Right forelimb (tissue), 1 donor: ENCODE measurements at places on chromosomes 6 and 20.

GRCh38 chr20:46701986-46702385 lies 7.5 kb upstream of the SLC2A10 start:
- DNase-seq, result no peak

DNA sequence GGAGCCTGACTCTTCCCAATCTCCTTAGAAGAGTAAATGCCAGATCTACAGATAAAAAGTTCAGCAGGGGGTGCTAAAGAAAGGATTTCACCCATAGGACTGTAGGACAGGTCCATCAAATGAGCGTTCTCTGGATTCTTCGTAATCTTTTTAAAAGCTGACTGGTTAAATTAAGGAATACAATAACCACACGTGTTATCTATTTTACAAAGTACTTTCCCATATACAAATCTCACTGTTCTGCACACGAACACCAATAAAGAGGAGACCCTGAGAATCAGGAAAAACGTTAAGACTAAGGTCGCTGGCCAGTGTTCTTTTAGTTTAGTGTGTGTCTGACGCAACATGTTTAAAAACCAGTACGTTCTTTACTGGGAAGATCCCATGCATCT lies 542 bp downstream of the TUBE1 start:
- no peak for DNase-seq

DNA sequence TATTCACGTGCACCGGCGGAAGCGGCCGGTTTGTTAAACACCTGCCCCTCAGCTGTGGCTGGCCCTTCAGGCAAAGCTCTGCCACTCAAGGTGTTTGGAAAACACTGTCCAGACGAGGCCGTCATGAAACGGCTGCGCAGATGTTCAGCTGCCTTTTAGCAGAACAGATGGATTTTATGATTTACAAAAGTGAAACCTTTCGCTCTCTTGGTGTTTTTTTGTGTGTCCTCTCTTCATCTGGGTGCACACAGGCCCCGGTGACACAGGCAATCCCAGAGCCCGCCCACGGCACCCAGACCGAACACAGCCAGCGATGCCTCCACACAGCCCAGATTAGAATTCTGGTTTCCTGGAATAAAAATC lies 397.0 kb downstream of the SMOC2 start:
- no peak for DNase-seq

DNA sequence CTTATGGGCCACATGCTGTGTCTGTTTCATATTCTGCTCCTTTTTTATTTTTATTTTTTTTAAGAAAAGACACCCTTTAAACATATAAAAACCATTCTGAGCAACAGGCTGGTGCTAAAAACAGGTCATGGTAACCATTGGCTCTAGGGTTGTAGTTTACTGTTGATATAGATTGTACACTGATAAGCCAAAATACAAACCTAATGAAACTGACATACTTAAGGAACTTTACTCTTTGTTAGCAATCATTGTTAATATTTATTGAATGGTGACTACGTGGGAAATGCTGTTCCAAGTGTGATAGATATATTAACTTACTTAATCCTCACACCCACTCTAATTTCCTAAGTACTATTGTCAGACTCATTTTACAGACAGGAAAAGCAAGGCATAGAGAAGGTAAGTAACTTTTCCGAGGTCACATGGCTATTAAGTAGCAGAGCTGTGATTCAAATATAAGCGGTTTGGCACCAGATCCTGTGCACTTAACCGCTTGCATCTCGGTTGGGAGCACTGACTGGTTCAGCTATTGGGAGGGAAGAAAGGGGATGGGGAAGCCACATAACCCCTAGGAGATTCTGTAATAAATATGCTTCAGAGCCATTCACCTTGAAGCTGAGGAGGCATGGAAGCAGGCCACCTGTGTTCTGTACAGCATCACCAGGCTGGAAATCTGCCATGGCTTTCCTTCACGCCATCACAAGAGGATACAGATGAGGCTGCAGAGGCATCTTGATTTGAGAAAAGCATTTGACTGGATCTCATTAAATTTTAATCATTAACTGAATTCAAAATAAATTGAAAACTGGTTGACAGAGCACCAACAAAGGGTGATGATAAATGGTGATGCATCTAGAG lies 4.9 kb downstream of the TRAF3IP2 start:
- DNase-seq, result no peak

- DNase-seq, result no peak
These were observed 10.7 kb downstream of the COL9A1 start for GRCh38 chr6:70292193-70292592.

DNA sequence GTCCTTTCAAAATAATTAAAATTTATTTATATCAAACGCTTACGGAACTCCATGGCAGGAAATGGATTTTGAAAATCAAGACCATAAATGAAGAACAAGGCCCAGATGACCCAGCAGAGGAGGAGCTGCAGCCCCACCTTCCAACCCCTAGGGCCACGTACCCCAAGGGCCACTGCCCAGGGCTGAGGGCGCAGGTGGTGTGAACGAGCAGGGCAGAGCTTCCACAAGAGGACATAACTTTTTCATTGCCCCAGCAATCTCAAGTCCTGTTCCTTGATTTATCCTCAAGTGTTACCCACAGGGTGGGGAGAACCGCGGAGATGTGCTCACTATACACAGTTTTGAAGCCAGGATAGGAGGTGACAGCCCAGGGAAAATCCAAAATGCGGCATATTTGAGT lies 42.8 kb downstream of the PSMG4 start:
- no peak for DNase-seq

DNA sequence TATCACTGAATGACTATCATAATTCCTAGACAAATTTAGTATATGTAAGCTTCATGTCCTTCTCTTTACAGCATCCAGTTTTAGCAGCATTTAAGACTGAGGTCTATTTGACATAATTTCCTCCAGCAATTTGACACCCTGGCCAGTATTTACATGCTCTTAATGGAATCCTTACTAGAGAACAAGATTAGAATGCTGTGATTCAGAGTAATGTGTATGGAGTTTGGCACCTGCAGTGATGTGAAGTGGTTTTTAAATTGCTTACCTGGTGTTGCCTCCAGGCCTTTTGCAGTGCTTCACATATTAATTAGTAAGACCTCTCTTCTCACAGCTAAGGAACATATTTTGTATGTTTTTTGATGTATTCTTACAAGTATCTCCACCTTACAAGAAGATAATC lies 9.8 kb downstream of the NKX2-4 start:
- no peak for DNase-seq

DNA sequence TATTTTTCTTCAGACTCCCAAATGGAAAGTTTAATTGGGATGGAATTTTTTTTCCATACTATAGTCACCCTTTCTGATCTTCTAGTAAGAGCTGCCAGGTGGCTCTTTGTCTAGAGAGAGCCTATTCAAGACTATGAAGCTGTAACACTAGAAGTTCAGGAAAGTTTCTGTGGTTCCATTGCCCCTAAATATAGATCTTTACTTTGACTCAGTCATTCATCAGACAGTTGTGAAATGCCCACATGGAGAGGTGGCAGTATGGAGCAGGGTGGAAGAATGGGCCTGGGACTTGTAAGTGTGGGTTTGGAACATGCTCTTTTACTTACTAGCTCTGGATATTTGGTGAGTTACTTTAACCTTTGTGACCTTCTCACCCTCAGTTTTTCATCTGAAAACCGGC lies 87.8 kb downstream of the CTNNBL1 start:
- DNase-seq, result no peak

- DNase-seq, result no peak
These were observed 18.9 kb upstream of the ADGRF5 start for GRCh38 chr6:46940433-46941226.

DNA sequence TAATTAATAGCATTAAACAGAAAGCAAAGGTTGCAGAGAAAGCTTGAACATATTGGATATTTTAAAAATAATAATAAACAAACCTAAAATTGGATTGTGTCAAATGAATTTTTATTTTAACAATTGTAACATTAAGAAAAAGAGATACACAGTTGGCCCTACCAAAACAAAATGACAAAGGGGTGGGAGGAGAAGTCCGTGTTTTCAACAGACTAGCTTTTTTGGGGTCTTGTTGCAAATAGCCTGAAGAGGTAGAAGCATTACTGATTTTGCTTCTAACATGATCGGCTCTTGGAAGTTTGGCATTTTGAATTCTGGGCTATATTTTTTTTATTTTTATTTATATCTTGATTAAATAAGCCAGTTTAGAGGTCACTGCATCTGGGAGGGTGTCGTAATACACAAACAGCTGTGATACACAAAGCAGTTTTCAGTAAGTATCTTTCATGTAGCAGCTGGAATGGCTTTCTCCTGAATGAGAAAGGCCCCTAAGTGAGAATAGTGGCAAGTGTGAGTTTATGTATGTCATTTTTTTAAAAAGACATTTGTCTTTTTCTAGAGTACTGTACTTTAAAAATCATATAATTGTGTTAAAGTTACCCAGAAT lies 85.5 kb upstream of the ZNF217 start:
- no peak for DNase-seq

DNA sequence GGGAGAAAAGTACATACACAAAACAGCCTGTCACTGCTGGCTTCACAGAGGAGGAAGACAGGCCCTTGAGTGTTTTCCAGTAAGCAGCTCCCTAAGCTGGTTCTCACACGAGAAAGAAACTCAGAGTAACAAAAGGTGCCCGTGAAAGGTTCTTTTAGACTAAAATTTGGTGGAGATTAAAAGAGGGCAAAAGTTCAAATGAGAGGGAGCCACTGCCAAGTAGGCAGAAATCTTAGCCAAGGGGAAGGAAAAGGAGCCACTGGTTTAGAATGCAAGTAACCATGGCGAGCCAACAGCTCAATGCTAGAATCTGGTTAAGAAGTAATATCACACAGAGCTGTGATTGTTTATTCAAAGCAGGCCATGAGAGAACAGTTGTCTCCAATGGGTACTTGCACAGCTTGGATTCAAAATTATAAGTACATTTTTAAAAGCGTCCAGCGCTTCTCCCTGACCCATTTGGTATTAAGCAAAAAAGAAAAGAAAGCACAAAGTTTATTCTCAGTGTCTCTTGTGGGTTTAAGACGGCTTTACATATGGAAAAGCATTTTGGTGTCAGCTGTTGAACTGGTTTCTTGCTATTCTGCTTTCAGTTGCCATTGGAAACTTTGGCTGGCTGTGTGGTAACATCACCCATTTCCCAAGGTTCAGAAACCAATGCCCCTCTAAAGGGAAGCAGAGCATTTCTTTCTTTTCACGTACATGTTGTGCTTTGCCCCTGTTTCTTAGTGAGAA lies 648.5 kb downstream of the RNF144B start:
- peak; percentile 47 for DNase-seq

GRCh38 chr6:163390770-163391169 lies 23.7 kb upstream of the QKI start:
- no peak for DNase-seq

DNA sequence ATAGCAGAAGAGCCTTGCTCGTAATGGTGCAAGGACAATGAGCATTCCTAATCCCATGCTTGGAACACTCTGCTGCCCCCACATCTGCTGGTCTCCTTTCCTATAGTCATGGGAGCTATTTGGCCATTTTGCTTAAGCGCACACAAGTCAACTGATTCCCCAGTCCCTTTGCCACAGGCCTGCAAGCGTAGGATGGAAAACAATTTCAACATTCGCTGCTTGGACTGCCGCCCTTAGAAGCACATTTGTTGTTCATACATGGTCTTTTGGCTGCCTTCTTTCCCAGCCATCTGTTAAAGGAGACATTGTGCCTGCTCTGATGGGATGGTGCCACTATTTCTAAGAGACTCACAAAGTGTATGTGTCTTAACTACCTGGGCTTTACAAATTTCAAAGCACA lies 96.9 kb downstream of the RFX6 start:
- peak; percentile 53 for DNase-seq

DNA sequence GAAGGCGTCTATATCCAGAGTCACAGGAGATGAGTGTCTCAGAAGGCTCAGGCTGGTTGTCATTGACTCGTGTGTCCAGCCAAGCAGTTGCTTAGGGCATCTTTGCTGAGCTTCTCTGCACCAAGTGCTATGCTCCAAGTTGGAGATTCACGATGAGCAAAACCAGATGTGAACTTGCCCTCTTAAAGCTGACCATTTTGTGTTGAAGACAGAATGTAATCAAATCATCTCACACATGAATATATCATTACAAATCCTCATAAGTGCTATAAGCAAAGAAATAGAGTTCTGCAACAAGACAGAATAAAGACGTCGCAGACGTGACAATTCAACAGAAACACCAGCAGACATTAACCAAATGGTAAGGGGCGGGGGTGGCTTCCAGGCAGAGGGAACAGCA lies 103.9 kb downstream of the ALDH8A1 start:
- DNase-seq, result no peak

DNA sequence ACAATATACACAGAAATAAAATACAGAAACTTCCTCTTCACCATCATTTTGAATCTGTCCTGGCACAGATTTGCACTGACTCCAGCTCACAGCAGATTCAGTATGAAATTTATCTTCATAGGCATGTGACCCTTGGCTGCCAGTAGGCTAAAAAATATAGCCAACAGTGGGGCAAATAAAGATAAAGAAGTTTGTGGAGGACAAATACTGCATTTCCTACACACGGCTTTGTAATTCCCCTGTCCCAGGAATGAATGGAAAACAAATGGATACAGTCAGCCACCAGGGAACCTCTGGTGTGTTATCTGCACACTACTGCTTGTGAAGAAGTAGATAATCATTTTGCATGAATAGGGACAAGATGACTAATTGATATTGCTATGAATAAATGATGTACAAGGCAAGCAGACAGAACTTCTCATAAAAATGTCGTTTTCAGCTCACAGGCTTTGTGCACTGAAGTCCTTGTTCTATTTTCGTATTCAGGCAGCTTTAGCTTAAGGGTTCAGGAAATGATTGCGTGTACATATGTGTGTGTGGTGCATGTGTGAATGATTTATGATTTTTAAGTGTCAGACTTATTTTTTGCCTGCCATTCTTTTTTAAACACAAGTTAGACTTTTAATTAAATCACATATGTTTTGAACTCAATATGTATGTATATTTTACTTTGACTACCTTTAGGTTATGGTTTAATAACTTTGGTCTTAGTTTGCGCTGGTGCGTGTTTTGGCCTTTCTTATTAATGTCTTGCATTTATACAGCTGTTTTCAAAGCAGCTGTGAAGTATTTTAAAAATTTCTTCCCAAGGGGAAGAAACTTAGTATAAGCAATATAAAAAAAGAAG lies 543.8 kb upstream of the JAG1 start:
- DNase-seq, result no peak

DNA sequence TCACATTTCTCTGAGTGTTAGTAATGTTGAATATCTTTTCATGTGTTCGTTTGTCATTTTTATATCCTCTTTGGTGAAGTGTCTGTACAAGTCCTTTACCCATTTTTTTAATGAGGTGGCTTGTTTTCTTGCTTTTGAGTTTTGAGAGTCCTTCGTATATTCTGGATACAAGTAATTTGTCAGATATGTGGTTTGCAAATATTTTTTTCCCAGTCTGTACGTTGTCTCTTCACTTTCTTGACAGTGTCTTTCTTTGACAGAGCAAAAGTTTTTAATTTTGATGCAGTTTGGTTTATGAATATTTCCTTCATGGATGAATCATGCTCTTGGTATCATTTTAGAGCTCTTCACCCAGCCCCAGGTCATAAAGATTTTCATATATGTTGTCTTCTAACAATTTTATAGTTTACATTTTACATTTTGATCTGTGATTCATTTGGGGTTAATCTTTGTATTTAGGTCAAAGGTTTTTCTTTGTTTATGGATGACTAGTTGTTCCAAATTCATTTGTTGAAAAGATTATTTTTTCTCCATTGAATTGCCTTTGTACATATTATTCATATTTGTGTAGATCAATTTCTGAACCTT lies 152.5 kb downstream of the MRPL14 start:
- no peak for DNase-seq
